ENCODE measurements at places on chromosomes 4 and X. TPM values are rescaled to one million over a fixed set of nuclear protein-coding genes. Genes with fewer than 3 reads are reported as not detected.

GALNTL6 gene
- 6.5 TPM for total RNA-seq

MAGIX gene
- 0.24 TPM for total RNA-seq

PARM1 gene
- 66.2 TPM for total RNA-seq

GPAT3 gene
- 10.4 TPM for total RNA-seq

AMBN gene
- 7.9 TPM for total RNA-seq

SORBS2 gene
- total RNA-seq, result 354 TPM

TAF7L gene
- not detected for total RNA-seq

FNIP2 gene
- 69.3 TPM for total RNA-seq

PRAF2 gene
- total RNA-seq, result 9.4 TPM

FABP2 gene
- 2.9 TPM for total RNA-seq

ZFP42 gene
- total RNA-seq, result 4.3 TPM

RIPPLY1 gene
- not detected for total RNA-seq

MAGEA9B gene
- not detected for total RNA-seq

ART3 gene
- 0.48 TPM for total RNA-seq

TMEM271 gene
- total RNA-seq, result not detected

FAM236B gene
- not detected for total RNA-seq

SAGE1 gene
- total RNA-seq, result not detected

PCDH7 gene
- total RNA-seq, result 96.1 TPM

IL21 gene
- 3.6 TPM for total RNA-seq

LGI2 gene
- total RNA-seq, result 2.9 TPM

SLIT2 gene
- 19.5 TPM for total RNA-seq

YTHDC1 gene
- 41.2 TPM for total RNA-seq

CXCL10 gene
- total RNA-seq, result not detected

HSD17B10 gene
- 45.3 TPM for total RNA-seq

LONRF3 gene
- total RNA-seq, result not detected

CYLC1 gene
- total RNA-seq, result 8.9 TPM

PABPC5 gene
- 7.5 TPM for total RNA-seq

ARL9 gene
- 1.7 TPM for total RNA-seq

Data from umbilical cord (tissue), 2 donors.